BJ (cell line): ENCODE measurements at places on chromosomes 3 and 15.

- DNase-seq, result no peak
Measured at GRCh38 chr3:75906555-75907112, 121.3 kb upstream of the ZNF717 start.

DNA sequence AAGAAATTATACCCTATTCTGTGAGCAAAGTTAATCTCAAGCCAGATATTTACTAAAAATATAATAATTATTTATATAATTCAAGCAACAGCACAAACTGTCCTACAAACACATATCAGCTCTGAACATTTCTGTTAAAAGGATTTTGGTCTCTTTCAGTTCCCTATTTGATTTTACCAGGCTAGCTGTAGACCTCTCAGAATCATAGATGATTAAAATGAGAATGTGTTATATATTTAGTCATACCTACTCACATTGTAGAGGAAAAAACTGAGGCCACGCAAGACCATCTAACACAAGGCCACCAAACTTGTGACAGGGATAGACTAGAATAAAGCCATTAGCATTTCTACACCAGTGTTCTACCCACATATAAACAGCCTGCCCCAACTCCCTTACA, 28.5 kb downstream of the ACKR4 start:
- no peak for DNase-seq

DNA sequence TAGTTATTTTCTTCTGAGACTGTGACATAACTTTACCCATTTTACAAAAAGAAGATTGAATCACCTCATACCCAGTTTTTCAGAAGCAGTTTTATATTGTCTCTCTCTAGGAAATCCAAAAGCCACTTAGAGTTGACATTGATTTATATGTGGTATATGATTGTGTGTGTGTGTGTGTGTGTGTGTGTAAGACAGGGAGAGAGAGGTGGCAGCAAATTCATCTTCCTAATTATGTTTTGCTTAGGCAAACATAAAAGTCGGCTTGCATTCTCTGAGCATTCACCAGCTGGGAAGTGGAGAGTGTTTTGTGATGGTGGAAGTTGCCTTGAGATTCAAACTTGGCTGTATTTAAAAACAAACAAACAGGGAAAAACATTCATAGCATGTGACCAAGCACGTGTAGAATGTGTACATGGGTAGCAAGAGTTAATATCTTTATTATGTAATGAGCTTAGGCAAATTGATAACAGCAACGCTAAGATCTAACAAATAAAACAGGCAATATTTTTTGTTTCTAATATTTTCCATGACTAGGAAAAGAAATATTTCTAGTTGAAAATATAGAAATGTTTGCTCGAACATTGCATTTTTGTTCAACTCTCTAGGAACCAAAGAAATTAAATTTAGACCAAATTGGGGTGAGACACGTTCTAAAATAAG, 64.4 kb upstream of the IGF1R start:
- DNase-seq, result no peak

DNA sequence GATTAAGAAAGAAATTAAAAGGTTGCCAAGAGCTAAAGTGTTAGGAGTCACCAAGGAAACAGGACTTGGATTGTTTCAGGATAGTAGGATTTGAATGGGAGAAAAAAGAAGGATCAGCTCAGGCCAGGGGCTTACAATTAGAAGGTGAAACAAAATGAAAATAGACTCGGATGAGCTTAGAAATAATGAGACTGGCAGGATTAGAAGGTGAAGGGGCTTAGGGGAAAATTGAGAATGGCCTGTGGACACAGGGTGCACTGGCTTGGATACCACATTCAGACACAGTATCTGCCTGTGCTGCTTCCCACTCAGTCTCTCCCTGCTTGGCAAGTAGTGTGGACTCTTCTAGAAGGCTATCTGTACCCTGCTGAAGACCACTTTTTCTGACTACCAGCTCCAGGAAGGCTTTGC, 206.1 kb upstream of the ATP10A start:
- DNase-seq, result no peak

- no peak for DNase-seq
Measured at GRCh38 chr15:84904419-84904818, 20.0 kb downstream of the SLC28A1 start.

- DNase-seq, result no peak
Measured at GRCh38 chr15:45102226-45102625, 11.7 kb downstream of the DUOX2 start.

- DNase-seq, result no peak
Measured at GRCh38 chr3:57826952-57827723, 71.0 kb downstream of the SLMAP start.

DNA sequence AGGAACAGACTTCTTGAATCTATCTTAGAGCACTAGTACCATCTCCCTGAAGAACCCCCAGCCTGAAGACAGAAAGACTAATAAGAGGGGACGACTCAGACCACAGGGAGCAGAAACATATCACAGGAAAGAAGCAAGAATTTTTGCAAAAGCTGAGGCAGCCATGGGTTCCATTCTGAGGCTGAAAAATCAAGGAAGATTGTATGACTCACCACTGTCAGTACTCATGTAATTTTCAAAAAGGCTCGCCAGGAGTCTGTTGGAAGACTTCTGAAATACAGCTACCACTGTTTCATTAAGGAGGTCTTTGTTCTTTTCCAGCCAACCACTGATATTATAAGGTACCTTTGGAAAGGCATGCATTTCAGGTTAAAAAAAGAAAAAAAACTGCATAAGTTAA, 47.5 kb downstream of the MYH15 start:
- DNase-seq, result no peak

DNA sequence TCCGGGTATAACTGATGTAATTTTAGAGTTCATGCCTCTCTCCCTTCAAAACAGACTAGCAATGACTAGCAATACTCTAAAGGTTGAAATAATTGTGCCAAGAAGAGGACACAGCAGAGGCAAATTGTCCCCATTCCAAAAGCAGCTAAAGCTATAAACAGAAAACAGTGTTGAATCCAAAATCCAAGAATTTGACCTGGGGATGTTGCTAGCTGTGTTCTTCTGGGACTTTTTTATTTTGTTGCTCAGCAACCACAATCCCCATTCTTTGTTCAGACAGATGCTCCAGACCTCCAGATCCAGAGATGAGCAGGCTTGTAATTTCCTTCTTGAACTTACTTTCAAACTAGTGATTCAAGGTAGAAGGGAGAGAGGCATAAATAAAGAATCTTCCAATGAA, 191.5 kb downstream of the FOXB1 start:
- DNase-seq, result no peak
